ENCODE measurements at places on chromosomes 2 and 18.

DNA sequence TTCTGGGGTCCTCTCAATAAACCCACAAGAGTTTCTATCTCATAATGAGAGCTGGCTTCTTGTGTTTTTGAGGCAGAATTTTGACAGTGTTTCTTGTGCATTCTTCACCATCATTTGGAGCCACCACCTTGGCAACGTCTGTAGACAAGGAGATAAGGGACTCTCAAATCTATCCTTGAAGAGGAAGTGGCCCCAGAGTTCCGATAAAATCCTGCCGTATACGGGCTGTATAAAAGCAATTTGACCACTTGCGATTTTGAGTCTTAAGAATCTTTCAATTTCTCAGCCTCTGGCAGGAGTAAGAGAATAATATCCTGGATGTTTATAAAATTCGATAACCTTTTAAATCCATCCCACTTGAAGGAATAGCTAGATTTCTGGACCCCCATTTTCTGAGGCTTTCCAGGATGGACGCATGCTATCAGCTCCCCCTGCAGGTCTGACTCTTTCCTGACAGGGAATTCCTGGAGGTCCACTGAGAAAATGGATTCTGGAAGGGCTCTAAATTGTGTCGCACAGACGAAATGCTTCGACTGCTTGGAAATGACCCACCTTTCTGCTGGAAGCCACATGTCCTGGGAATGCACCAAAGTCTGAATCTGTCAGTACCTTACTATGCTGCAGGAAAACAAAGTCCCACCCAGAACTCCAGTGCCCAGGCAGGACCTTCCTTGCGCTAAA, 54.1 kb downstream of the E2F6 start:
- no peak for DNase-seq

DNA sequence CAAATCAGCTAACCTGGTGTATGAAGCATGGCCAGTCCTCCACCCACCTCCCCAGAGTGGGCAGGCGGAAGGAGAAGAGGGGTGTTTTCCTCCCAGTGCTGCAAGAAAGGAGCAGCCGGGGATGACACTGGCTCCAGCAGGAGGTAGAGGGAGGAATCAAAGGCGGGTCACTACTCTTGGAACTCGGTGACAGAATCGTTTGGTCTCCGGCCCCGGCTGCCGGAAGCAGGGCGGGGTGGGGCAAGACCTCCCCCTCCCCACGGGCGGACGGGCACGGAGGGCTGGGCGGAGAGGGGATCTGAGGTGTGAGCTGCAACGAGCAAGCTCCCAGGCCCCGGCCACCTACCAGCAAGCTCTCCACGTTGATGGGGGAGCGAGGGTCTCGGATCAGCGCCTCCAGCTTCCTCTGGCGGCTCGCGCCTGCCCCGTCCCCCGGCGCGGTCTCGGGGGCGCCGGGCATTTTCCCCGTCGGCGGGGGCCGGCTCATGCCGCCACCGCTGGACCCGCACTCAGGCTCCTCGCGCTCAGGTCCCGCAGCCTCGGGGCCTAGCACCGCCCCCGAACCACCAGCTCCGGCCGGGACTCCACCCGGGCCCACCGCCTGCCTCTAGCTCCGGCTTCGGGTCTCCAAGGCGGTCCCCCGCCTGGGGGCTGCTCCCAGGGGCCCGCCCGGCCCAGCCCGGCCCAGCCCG, 640 bp downstream of the ROCK2 start:
- no peak for DNase-seq

DNA sequence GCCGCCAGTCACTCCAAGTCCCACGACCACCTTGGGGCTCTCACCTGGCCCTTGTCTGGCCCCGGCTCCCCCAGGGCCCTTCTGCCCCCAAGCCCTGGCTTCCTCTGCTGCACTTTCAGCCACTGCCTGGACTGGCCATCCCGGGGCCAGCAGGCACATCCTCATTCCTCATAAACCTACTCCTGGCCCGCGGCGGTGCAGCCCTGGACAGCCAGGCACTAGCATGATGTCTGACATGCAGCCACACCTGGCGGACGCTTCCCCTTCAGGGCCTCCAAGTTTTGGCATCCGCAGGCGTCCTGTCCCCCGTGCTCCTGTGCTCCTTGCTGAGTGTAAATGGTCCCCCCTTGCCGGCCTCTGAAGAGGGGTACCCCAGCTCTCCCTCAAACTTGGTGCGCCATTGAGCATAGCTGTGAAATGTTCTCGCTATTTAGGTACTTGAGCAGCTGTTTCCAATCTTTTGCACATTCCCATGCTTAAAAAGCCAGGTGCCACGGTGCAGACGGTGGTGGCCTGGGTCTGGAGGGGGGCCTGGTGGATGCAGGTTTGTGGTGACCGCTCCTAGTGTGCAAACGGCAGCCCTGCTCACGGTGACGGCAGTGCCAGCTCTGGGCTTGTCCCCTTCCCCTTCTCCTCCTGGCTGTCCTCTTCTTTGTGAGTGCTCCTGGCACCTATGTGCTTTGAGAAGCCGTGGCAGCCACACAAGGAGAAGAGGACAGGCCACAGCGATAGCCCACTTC, 123.8 kb downstream of the MBP start:
- DNase-seq: no peak

DNA sequence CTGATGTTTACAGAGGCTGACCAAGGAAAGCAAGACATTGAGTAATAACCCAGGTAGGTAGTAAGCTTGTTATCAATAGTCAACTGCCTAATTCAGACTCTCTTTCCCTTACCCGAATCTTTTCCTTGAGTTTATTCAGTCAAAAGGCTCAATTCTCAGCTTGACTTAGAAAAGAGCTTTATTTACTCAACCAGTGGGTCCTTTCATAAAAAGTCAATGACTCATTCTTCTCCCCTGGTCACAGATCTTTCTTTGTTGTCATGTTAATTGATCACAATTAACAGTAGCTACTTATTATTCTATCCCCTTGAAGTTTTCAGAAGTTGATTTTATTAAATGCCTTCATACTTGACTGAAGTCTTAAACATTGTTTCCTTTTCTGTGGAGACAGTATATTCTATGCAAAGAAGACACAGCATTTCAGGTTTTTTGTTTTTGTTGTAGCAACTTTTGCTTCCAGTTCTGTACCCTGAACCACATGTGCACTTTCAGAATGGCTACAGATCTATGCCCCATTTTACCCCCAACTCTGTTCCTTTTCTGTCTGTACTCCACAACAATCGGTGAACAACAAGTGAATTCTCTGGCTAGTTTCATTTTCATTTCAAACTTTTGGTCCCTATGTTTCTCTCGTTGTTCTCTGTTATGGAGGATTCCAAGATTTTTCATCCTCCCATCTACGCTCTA, 428.3 kb downstream of the NCKAP5 start:
- DNase-seq: no peak
